CD4-positive, alpha-beta T cell treated with Interleukin-6 at 100 ng/mL for 8 hours (primary cell): ENCODE measurements at places on chromosomes 12 and 14.

DNA sequence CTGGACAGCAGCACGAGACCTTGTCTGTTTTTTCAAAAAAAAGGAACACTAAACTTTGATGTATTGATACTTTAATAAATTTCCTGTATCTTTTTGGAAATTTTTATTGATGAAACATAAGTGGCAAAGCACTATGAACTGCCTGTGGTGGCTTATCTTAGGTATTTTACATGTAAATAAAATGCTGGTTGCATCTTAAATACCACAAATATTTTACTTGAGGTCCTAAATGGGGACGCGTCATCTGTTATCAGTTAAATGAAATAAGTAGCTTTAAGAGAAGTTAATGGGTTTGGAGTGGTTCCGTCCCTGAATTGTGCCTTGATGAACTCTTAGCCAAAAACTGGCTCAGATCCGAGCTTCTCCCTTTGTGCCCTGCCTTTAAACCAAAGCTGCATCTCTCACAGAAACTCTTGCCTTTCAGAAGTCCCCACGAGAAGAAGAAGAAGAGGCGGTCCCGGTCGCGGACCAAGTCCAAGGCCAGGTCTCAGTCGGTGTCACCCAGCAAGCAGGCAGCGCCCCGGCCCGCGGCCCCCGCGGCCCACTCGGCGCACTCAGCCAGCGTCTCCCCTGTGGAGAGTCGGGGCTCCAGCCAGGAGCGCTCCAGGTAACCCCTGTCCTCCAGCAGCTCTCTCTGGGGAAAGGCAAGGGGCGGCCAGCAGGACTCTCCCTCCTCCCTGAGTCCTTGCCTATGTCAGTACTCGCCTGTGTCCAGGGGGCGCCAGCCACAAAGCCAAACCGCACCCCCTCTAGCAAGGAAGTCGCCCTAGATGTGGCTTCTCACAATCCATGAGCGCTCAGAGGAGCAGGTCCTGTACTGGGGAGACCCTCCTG is 31.2 kb upstream of the MMP17 start:
- no peak for DNase-seq

- DNase-seq, result no peak
Measured at GRCh38 chr14:62988967-62989366, 56.3 kb downstream of the KCNH5 start.

DNA sequence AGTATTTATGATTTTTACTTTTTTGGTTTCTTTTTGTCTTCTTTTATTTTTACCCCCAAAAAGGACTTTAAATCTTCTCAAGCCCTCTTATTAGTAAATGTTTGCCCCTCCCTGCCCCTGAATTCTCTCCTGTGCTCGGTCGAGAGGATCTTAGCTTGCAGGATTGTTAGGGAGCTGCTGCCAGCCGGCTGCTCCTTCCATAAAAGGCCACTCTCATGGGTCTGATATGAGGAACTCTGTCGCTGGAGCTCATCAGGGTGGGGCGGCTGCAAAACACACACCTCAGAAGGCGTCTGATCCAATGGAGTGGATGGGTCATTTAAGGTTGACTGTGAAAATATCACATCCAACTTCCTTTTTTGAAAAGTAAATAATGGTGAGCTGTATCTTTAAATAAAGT is 8.5 kb downstream of the LTBR start:
- no peak for DNase-seq

GRCh38 chr12:6461401-6462233 is 8.9 kb downstream of the VAMP1 start:
- DNase-seq, result peak; percentile 89

GRCh38 chr14:102901633-102902032 is 20.8 kb upstream of the AMN start:
- DNase-seq, result no peak

GRCh38 chr12:32603071-32603470 is 76.0 kb upstream of the DNM1L start:
- no peak for DNase-seq

GRCh38 chr12:114858388-114859146 is 174.6 kb upstream of the TBX3 start:
- DNase-seq, result no peak

DNA sequence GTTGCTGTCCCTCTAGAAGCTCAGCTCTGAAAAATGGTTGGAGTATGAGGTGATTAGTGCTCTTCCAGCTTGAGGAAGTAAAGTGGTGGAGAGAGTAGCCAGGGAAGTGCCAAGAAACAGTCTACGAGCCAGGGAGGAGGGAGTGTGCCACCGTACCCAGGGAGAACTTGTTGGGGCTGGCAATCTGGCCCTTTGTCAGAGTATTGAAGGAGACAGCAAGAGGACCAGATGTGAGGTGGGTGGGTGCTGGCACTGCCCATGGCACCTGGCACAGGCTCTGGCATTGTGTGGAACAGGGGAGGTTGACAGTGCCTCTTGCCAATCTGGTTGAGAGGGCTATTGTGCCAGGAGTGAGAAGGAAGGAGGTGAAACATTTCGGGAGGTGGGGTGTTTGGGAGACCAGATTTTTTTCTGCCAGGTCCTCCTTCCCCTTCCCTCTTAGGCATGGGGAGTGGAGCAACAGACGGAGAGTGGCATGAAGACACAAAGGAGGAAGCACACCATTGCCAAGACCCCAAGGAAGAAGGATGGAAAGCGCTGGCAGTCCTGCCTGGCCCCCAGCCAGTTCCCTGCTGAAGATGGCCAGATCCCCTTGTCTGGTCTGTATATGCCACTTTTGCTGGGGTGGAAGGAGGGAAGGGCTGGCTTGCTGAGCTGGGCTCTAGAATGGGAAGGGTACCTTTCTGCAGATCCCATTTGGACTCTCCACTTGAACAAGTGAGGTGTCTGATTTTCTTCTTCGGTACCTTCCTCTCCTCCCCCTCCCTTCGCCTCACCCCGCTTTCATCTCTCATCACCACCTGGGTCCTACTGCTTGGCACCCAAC is 37.5 kb downstream of the ZFHX2 start:
- no peak for DNase-seq

DNA sequence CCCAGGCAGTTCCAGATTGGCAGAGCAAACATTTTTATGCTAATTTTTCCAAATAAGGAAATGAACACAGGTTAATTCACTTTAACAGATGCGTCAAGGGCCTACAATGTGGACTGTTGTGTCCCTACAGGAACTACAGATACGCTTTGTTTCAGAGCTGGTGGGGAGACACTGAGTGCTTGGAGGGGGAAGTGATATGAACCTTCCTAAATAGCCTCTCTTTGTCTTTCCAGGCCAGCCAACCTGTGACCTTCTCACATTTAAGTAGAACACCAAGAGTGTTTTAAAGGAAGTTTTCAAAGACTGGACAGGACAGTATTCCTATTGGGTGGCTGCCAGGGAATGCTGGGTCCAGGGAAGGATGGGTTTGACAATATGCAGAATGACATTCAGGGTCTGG is 141.3 kb downstream of the ZNF664 start:
- DNase-seq, result no peak

DNA sequence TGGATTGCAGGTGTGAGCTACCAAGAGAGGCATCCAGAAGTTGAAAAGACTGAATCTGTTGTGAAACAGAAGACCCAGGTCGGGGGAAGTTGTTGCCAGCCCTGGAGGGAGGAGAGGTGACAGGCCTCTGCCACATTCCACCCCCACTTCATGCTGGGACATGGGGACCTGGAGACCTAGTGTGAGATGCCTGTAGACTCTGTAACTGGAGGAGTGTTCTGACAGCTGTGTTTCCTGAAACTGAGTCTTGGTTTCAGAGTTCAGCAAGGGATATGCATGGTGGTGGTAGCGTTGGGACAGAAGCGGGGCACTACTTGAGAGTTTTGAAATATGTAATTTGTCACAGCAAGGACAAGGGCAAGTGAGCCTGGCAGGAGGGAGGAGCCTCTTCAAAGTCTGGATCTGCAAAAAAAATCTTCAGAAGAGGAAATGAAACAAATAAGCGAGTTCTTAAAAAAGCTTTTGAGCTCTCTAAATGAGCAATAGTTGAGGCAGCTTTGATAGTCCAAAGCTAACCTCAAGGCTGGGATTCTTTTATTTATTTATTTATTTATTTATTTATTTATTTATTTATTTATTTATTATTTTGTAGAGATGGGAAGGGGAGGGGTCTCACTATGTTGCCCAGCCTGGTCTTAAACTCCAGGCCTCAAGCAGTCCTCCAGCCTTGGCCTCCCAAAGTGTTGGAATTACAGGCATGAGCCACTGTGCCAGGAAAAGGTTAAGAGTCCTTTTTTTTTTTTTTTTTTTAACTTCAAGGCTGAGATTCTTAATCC is 58.9 kb upstream of the EEA1 start:
- no peak for DNase-seq

GRCh38 chr12:127761880-127762279 is 505.1 kb upstream of the TMEM132C start:
- DNase-seq, result no peak

GRCh38 chr14:91398707-91399106 is 18.9 kb downstream of the CCDC88C start:
- DNase-seq, result no peak

- no peak for DNase-seq
Measured at GRCh38 chr12:13069380-13069779, 25.2 kb downstream of the FAM234B start.

- no peak for DNase-seq
Measured at GRCh38 chr14:102318781-102319276, 717 bp upstream of the ZNF839 start.

- no peak for DNase-seq
Measured at GRCh38 chr14:99809859-99810558, 16.8 kb downstream of the EML1 start.

DNA sequence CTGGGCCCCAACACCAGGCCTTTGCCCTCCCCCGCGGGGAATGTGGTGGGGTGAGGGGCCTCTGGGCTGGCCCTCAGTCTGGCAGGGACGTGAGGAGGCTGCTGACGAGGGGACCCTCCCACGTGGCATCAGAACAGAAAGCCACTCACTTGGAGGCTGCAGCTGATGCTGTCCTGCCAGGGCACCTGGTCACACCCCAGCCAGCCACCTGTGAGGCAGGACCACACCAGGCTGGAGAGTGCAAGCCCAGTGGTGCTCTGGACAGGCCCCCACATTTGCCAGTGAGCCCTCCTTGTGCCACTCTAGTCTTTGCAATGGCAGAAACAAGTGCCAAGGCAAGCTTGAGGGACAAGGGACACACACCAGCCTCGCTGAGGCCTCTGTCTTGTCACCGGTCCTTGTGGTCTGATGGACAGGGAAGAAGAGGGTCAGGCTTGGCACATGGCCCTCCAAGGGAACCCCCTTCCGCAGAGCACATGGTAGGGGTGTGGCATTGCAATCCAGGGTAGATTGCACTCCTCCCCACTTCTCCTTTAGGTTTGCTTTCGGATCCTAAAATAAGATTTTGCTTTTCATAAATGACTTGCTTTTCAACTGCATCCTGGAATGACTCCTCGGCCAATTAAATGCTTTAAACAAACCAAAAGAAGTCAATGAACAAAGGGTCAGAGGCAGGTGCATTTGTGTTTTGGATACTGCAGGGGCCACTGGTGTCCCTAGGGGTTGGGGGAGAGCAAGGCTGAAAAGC is 53.7 kb downstream of the CCDC88C start:
- DNase-seq, result no peak

DNA sequence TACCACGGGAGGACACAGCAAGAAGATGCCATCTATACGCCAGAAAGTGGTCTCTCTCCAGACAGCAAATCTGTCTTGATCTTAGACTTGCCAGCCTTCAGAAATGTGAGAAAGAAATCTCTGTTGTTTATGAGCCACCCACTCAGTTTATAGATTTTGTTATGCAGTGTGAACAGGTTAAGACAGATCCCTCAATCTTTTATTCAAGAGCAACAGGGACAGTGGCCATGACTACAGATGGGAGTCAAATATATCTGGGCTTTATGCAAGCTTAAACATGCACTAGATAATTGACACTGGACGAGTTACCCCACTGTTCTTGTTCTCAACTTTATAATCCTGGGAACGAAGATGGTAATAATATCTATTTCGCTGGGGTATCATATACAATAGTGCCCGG is 288.7 kb downstream of the RPAP3 start:
- no peak for DNase-seq

DNA sequence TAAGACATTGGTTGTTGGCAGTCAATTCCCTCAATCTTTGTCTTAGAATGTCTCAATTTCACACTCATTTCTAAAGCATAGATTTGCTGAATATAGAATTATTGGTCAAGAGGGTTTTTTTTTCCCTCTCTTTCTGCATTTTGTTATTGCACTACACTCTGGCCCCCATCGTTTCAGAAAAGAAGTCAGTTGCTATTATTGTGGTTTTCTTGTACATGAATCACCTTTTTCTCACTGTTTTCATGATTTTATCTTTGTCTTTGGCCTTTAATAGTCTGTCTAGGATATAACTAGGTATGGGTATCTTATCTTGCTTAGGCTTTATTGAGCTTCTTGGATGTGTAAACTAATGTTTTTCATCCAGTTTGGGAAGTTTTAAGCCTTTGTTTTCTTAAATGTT is 194.3 kb upstream of the DAAM1 start:
- DNase-seq, result no peak

- no peak for DNase-seq
Measured at GRCh38 chr12:54561164-54561563, 11.8 kb downstream of the PDE1B start.

- no peak for DNase-seq
Measured at GRCh38 chr12:116529048-116529447, 30.1 kb upstream of the MAP1LC3B2 start.

DNA sequence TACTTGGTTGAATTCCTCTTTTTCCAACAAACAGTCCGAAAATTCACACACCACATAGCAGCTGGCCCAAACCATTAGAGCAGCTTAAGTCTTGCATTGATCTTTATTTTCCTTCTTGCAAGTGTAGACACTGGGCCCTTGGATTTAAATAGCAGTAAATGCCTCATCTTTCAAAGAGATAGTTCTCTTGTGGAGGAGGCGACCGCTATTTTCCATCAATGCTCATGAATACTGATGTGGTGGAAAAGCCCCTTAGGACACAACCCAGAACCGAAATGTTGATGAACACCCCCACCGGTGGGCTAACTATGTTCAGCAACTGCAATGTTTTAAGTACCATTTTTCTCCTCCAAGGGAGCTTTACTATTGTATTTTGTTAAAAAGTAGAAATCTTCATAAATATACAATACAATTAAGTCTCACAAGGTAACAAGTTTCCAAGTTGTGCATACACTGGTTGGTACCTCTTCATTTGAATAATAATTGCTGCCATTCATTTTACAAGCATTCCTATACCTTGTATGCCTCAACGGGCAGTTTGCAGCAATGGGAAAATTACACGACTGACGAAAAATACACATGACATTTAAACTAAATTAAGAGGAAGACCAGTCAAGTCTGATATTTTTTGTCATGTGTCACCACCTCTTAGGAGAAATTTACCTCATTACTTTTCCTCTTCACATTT is 18.0 kb downstream of the NIN start:
- no peak for DNase-seq

- no peak for DNase-seq
Measured at GRCh38 chr12:58895053-58895452, 25.3 kb downstream of the LRIG3 start.

DNA sequence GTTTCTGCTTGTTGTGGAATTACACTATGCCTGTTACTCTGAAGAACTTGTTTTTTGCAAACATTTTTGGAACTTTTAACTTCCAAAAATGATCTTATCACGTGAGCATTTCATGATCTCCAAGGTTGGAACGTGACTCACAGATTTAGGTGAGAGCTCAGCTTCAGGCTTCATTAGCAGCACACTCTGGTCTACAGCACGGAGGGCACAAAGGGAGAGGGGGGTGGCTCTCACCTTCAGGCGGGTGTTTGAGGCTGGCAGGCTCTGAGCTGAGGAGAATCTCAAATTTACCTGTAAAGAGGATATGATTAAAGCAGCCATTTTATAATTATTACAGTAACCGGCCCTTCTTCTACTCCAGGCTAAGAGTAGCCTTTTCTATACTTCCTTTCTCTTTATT is 45.3 kb upstream of the PZP start:
- DNase-seq, result no peak
